ENCODE measurements at places on chromosomes 16 and 17.

DNA sequence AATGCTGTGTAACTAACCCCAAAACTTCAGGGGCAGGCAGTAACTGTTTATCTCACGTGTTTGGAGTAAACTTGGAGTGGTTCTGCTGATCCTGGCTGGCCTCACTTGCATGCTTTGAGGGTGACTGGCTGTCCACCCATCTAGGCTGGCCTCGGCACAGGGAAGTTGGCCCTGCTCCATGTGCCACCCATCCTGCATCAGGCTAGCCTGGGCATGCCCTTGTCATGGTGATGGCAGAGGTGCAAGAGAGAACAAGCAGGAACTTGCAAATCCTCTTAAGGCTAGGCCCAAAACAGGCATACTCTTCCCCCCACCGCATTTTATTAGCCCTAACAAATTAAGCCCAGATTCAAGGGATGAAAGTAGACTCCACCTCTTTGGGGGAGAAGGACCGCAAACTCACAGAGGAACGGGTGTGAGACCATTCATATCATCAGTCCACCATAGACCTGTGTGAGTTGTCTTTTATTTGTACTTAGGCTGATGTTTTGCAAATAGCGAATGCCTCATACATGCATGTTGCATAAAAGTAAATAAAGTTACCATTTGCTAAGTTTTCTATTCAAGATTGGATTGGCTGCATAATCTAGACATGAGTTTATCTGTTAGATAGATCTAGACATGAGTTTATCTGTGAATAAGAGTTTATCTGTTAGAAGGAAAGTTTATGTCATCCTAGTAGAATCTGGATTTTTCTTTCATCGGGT lies 221.0 kb downstream of the CCDC182 start:
- DNase-seq: peak; percentile 91

GRCh38 chr16:3909791-3910583 lies 29.5 kb upstream of the CREBBP start:
- DNase-seq: no peak

- no peak for DNase-seq
Observed at GRCh38 chr16:18959031-18959505, 24.7 kb upstream of the TMC7 start.

DNA sequence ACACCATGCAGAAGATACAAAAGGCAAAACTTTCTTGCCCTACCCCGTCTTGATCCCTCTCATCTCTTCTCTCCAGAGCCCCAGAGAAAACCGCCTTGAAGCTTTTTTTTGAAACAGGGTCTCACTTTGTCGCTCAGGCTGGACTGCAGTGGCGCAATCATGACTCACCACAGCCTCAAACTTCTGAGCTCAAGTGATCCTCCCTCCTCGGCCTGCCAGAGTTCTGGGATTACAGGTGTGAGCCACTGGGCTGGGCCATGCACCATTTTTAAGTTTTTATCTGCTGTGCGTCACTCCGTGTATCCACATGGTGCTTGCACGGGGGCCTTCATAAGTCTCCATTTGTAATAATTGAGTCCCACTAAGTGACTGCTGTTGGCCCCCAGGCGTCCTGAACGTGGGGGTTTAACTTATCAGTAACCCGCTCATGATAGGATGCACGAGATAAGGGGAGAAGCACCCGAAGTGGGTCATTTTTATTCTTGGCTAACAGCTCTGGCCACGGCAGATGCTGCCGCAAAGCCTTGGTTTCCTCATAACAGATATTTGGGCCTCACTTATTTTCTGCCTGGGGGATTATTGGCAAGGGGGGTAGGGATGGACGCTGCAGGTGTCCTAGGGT lies 8.6 kb downstream of the DNAH17 start:
- DNase-seq: no peak
